Endothelial cell (in vitro differentiated cells): ENCODE measurements at places on chromosomes 1 and 21.

- DNase-seq = no peak
These were observed 78.7 kb downstream of the RGL1 start for GRCh38 chr1:183883623-183884022.

DNA sequence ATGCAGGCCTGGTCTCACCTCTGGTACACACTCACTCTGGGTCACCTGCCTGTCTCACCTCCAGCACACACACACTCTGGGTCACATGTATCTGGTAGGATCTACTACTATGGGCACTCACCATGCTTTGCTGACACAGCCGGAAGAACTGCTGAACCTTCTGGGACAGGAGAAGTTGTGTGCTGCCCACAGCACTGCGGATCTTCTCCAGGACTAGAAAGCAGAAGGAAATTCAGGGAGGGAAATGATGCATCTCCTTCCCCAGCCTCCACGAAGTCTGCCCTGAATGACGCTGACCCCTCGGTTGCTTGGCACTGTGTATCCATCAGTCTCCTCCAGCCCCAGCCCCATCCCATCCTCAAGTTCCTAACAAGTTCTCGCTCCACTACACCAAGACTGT, 7.9 kb upstream of the SMIM12 start:
- DNase-seq = no peak

DNA sequence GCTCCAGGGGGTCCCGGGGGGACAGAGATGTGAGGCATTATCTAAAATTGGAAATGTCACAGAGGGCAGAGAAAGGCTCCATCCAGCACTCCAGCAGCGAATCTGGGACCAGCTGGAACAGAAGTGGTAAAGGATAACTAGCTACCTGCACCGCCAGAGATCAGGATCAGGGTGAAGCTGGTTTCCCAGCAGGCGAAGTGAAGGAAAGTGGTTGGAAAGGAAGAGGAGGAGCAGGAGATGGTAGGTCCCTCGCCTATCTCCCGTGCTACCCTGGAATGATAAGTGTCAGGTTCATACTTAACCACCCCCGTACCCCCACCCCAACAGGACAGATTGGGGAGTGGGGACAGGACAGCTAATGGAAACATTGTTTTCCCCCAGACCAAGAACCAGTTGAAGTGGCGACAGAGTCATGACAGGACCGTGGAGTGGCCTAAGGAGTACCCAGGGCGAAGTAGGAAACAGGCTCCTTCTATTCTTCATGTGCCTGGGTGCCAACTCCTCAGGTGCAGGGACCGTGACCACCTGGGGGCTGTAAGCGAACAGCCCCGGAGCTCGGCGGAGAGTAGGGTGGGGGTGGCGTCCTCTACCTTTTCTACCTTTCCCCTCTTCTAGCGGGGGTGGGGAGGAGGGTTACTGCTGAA, 717 bp downstream of the B4GALT3 start:
- DNase-seq = no peak

DNA sequence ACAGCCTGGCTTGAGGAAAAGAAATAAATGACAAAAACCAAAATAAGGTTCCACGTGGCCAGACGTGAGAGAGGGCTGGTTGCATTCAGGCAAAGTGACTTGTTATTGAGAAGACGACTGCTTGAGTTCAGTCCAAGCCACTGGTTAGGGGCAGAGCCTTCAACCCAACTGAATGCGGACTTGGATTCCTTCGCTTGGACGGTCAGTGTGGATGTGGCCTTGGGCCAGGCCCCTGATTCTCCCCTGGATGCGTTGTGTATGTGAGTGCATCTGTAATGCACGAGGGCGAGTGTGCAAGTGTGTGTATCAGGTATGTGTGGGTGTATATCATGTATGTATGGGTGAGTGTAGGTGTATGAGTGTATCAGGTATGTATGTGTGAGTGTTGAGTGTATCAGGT, 1.9 kb downstream of the PLA2G2F start:
- DNase-seq = no peak

DNA sequence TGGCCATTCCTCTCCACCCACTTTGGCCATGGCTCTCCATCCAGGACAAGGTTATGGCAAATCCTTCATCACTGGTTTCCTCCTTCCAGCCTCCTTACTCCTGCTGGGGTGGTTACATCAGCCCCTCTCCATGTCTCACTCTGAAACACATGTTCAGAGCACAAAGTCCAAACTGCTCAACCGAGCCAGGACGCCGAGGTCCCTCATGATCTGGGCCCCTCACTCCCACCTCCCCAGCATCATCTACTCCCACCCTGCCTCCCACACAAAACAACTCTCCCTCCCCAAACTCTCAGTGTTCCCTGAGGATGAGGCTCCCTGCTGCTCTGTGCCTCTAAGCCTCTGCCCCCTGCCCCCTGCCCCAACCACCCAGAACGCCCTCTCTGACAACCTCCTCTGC, 33.3 kb upstream of the ZBTB40 start:
- no peak for DNase-seq

- DNase-seq = no peak
These were observed 21.7 kb downstream of the RHBG start for GRCh38 chr1:156390469-156391365.

- no peak for DNase-seq
These were observed 41.0 kb downstream of the TGFBR3 start for GRCh38 chr1:91844862-91845528.

GRCh38 chr1:151898519-151898991, 10.8 kb downstream of the THEM4 start:
- DNase-seq = no peak

DNA sequence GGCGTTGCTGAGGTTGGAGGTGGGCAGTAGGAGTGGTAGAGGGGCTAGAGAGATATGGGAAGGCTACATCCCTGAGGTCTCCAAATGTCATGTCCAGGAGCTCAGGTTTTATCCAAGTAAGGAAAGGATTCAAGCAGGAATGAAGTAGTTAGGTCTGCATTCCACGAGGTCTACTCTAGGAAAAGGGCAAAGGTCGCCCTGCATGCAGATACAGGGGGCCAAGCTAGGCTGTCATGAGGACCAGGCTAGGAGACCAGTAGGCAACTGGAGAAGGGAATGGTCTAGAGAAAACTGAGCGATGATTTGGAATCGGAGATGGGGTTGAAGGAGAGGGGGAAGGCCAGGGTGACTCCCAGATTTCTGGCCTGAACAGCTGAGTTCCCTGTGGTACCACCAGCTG, 48.7 kb downstream of the IRF2BP2 start:
- DNase-seq = no peak

DNA sequence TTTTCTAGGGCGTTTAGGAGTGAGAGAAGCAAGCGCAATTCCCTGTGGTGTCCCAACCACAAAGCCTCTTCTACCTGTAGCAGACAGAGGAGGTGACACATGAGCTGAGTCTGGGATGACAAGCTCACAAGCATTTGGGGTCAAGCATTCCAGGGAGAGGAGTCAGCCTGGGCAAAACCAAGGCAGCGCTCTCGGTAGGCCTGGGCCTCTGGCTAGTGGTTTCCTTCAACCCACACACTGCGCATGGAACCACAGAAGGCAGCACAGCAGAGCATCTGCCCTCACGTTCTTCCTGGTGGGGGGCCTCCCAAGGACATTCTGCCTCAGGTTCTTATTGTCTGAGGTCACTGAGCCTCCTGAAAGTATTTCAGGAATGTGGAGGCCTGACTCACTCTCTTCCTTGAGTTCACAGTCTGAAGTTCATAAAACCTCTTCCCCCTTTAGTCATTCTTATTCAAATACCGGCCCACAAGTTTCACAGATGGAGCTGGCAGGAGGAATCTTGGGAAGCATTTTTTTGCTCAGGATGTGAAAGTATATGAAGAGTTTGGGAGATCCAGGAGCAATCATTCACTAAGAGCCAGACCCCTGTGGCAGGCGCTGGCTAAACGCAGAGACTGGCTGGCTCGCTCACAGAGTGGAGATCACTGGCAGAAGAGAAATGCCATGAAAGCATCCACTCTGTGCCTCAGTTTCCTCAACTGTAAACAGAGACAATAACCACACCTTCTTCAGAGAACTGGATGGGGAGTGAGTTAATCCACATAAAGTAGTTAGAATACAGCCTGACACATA, 26.8 kb downstream of the CCN1 start:
- peak; percentile 17 for DNase-seq

DNA sequence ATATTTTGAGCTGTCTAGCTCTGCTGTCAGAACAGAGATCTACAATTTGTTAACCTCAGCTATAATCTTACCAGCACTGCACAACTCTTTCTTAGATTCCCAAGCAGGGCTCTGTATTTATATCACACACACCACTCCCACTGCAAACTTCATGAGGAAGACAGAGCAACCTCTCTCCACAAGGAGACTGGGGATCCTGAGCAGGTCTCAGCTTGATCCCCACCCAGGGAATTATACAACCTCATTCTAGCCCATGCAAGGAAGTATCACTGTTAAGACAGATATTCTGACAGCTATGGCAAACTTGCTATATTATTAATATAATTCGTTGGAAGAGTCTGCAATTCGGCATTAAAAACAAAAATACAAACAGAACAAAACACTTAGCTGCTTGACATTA, 40.4 kb downstream of the EGLN1 start:
- DNase-seq = no peak

DNA sequence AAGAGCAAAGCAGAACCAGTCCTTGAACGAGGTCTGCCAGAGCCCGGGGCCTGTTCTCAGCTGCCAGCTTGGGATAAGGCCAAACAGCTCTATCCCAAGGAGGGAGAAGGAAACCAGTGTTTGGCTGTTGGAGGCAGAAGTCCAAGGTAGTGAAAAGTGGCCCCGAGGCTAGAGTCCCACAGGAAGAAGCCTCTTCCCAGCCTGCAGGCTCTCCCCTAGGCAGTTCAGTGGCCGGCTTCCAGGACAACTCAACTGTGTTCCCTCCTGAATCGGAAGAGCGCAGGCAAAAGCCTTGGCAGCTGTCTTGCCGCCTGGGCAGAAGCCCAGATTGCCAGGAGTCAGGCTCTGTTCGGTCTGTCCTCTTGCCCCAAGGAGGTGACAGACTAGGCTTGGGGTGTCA, 19.3 kb downstream of the QSOX1 start:
- DNase-seq = no peak

DNA sequence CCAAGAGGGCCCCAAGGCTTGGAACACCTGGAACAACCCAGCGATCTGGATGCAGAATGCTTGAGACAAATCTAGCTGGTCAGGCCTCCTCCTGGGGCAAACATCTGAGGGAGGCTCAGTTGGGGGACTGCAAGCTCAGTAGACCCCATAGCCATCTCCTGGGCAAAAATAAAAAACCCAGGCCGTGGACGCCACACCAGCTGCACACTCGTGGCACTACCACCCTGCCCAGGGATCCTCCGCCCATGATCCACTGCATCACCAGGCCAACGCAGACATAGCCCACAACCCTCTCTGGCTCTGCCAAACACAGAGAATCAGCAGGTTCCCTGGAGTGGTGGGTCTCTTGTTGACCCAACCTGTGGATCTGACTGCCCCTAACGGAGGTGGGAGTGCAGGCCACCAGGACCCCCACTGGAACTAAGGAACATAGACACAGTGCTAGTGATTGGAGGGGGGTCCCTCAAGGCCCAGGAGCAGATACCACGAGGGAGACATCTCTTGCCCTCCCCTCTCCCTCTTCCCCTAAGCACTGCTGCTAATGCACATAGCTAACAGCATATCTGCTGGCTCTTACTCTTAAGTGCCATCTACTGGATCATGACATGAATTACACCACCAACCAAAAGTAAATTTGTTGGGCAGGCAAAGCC, 147.2 kb downstream of the CHD1L start:
- peak; percentile 33 for DNase-seq

GRCh38 chr21:36603221-36603620, 95.7 kb upstream of the SIM2 start:
- DNase-seq = no peak

GRCh38 chr1:45785583-45785982, 17.8 kb upstream of the MAST2 start:
- no peak for DNase-seq

DNA sequence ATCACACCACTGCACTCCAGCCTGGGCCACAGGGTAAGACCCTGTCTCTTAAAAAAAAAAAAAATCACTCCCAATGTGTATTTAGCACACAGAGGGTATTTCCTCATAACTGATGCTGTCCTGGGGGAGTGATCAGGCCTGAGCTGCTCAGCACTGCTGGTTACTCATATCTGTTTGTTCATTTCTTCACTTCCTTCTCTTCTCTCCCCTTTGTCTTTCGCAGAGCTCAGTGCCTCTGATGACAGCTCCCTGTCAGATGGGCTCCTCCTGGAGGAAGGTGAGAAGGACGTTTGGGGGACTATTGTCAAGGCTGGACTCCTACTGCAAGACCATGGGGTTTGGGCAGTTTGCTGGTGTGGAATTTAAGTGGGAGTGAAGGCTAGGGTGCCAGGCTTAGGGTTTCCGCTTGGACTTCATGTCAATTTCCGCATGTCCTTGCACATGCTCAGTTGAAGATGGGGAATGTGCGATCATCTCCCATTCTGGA, 13.0 kb downstream of the INAVA start:
- DNase-seq = no peak

- no peak for DNase-seq
These were observed 61.5 kb downstream of the ABL2 start for GRCh38 chr1:179167955-179168354.

GRCh38 chr1:221016751-221017150, 137.5 kb downstream of the HLX start:
- no peak for DNase-seq

GRCh38 chr1:206812471-206812870, 40.2 kb upstream of the IL10 start:
- DNase-seq = no peak

DNA sequence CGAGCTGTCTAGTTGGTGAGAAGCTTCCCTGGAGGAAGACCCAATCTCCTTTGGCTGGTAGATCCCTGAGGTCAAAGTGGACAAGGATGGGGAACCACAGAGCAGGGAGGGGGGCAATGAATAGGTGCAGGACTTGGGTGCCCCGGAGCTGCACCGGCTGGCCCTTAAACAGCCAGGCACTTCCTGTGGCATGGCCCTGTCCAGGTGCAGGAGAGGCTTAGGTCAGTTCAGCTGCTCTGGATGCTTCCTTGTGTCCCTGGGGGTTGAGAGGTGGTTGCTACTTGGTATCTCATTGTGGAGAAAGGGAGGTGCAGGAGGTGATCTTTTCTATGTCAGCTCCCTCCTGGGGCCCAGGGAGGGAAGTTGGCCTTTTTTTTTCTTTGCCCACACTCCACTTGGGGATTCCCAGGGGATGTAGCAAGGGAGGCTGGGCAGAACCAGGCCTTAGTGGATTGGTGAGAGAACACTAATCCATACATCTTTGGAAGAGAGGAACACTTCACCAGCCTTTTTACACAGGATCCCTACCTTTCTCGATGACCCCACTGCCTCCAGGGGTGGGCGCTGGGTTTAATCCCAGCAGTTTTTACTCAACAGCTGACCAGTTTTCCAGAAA, 1.2 kb upstream of the ST3GAL3 start:
- DNase-seq = no peak

GRCh38 chr21:26739189-26739588, 106.0 kb downstream of the ADAMTS1 start:
- no peak for DNase-seq
